ENCODE measurements at places on chromosomes 16 and 17. TPM values are rescaled to one million over a fixed set of nuclear protein-coding genes. Genes with fewer than 3 reads are reported as not detected.
A peak's percentile ranks its signal among the peaks of the same experiment; 100 is the strongest.

DNA sequence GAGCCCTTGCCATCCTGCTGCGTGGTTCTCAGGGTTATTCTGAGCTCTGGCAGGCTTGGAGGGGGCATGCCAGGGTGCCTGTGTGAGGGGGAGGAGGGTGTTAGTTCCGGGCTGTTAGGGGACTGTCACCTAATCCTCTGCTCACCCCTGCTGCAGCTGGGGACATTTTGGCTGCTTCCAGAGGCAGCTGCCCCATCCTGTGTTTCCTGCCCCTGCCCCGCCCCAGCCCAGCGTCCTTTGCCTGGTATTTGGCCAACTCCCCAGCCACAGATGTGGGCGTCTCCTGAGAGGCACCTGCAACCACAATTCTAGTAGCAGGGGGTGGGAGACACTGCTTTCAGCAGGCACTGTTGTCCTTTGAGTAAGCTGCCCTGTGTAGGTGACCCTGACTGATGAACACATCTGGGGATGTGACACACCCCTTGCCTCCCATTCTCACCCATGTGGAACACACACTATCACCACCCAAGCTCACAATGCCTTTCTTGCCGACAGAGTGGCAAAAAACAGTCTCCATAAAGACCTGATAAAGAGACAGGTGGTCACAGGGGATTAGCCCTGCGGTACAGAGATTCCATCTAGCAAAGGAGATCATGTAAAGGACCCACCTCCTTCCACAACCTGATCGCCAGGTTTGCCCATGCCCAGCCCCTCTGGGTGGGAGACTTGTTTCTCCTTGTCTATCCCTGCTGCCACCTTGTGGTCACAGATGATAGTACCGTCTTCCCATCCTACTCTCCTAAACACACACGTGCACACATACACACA lies at the start of gene CHRNE:
Gene CHRNE (minus strand): TSS at position 48 of the 768 bp plus-strand sequence. CDS start 35 bp downstream, at position 13.
- peak; percentile 86 for DNase-seq

Gene KRTAP4-9
- total RNA-seq, result not detected

Gene CSNK1D
- total RNA-seq, result 50.0 TPM

Gene KRT31
- total RNA-seq, result not detected

DNA sequence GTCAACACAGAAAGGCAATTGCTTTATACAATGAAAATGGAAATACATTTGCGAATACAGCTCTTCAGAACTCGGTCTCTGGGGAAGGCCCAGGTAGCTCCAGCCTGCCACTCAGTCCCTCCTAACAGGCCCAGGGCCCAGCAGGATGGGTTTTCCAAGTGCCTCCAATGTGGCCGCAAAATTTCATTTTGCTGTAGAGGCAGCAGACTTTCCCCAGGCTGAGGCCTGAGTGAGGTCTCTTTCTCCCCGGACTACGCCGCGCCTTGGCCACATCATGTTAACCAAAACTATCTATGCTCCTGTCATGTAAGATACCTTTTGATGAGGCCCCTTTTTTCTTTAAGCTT lies 606.0 kb upstream of the SALL1 start:
- DNase-seq, result no peak

DNA sequence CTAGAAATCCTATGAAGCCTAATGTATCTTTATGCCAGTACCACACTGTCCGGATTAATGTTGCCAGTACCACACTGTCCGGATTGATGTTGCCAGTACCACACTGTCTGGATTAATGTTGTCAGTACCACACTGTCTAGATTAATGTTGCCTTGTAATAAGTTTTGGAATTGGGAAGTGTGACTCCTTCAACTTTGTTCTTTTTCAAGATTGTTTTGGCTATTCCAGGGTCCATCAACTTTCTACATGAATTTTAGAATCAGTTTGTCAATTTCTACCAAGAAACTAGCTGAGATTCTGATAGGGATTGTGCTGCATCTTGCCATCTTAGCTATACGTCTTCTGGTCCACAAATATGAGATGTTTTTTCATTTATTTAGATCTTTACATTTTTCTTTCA lies 68.7 kb downstream of the TBX4 start:
- DNase-seq, result no peak

Gene NF1
- total RNA-seq, result 40.7 TPM

Gene CES3
- total RNA-seq, result not detected

- no peak for DNase-seq
These were observed 48.6 kb downstream of the SLC39A11 start for GRCh38 chr17:73043686-73044581.

DNA sequence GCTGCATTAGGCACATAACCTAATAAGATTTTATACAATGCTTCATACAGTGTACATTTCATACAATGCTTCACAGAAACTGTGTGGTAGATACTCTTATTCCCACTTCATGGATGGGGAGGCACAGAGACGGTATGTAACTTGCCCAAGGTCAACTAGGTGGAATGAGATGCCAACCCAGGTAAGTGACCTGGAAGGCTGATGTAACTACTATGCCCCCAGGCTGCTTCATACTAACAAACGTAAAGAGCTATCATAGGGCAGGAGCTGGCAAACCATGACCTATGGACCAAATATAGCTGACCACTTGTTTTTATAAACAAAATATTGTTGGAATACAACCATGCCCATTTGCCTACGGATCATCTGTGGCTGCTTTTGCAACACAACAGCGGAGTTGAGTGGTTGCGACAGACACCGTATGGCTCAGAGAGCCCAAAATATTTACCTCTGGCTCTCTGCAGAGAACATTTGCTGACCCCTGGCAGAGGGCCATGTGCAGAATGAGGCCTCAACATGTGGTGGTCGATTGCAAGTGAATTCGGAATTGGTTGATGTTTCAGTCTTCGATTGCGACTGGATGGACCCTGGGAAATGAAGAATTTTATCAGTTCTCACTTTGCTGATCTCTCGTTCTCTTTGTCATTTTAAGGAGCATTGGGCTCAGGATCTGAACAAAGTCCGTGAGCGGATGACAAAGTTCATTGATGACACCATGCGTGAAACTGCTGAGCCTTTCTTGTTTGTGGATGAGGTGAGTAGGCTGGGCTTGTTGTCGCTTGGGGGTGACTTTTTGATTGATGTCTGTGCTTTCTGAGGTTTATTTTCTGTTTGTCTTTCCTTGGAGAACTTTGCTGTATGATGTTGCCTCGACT lies 109.7 kb downstream of the PLCG2 start:
- DNase-seq, result no peak

- DNase-seq, result no peak
These were observed 1.4 kb downstream of the RAB26 start for GRCh38 chr16:2149630-2150417.

DNA sequence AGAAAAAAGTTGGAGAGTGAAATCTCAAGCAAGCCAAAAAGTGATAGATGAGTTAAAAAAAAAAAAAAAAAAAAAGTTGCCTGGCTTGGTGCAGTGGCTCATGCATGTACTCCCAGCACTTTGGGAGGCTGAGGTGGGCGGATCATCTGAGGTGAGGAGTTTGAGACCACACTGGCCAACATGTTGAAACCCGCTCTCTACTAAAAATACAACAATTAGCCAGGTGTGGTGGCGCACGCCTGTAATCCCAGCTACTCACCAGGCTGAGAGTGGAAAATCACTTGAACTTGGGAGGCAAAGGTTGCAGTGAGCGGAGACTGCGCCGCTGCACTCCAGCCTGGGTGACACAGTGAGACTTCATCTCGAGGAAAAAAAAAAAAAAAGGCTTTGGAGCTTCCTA lies 668.8 kb downstream of the WWOX start:
- no peak for DNase-seq

- no peak for DNase-seq
These were observed 103.5 kb downstream of the STX8 start for GRCh38 chr17:9472094-9472493.

GRCh38 chr16:71210-71539 lies 1.3 kb downstream of the RHBDF1 start:
- DNase-seq, result no peak

DNA sequence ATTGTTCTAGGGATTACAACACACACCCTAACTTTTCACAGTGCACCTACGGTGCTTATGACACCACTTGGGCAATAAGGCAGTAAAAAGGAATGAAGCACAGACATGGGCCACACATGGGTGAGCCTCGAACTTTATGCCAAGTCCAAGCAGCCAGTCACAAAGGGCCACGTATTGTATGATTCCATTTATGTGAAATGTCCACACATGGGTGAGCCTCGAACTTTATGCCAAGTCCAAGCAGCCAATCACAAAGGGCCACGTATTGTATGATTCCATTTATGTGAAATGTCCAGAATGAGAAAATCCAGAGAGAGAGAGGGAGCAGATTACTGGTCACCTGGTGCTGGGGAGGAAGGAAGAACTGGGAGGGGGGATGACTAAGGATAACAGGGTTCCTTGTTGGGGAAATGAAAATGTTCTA lies 22.2 kb downstream of the RMI2 start:
- no peak for DNase-seq

DNA sequence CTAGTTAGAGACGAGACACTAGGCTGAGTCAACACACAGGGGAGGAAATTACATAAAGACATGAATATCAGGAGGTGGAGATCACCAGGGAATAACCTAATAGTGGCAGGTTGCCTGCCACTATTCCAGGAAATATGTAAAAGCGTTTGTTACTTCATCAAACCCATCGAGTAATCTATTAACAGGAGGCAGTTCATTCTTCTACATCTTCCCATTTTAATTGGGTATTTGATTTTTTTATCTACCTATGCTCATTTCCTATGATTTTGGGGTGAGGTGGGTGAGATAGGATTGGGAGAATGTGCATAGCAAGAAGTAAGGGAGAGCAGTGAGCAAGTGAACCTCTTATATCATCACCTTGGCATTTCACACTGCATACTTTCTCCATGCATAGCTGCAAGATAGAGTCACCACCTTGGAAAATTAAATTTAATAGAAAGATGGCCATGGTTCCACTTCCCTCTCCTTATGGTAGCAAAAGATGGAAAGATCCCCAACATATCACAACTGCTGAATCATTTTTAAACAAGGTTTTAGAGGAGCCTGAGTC lies 312.2 kb downstream of the TMEM114 start:
- no peak for DNase-seq

DNA sequence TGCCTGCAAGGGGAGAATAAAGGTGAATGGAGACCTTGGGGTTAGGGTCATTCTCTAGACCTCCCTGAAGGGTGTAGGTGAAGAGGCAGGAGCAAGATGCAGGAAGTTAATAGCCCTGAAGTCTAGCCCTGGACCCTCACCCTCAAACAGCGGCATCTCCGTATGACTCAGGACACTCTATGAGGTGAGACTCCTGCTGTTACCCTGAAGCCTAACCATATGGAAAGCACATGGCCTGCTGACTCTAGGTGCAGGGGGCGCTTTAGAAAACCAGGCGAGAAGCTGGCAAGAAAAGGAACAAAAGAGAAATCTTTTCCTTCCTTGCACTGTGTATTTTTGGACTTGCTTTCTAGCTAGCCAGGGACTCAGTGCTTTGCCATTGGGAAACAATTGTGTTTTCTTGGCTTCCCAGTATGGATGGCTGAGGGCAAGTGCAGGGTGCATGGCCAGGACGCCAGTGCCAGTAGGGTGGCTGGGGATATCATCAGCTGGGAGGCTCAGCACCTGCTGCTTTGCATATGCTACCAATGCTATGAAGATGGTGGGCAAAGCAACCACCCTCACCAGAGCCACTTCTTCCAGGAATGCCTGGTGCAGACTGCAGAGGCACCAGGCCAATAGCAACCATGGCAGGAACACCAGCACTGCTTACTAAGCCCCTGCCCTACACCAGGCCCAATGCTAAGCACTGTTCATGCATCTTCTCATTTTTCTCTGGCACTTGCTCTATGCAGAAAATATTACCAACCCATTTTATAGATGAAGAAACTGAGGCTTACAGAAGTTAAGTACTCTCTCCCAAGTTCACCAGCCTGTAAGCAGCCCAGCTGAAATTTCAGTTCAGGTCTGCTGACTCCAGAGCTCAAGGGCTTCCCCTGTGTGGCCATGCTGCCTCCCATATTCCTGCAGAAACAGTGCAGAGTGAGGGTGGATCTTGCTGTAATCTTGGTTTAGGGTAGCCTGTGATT lies 425.1 kb downstream of the SLC39A11 start:
- DNase-seq, result peak; percentile 7

DNA sequence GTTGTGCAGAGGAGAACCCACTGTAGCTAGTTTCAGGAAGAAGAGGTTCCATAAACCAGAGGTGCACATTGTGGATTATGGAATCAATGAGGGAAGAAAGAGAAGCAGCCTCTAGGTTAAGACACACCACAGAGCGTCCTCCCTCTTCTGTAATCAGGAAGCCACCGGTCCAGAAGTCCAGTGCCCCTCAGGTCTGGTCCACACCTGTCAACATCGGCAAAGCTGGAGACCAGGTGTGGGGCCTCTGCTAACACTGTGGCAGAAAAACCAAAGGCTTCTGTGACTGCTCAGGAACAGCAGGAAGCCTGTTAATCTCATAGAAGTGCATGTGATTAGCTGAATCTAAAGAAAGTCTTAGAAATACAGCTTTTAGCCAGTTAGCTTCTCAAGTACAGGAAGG lies 23.3 kb downstream of the LIMD2 start:
- DNase-seq, result no peak

Gene WNT3
- total RNA-seq, result 0.54 TPM

DNA sequence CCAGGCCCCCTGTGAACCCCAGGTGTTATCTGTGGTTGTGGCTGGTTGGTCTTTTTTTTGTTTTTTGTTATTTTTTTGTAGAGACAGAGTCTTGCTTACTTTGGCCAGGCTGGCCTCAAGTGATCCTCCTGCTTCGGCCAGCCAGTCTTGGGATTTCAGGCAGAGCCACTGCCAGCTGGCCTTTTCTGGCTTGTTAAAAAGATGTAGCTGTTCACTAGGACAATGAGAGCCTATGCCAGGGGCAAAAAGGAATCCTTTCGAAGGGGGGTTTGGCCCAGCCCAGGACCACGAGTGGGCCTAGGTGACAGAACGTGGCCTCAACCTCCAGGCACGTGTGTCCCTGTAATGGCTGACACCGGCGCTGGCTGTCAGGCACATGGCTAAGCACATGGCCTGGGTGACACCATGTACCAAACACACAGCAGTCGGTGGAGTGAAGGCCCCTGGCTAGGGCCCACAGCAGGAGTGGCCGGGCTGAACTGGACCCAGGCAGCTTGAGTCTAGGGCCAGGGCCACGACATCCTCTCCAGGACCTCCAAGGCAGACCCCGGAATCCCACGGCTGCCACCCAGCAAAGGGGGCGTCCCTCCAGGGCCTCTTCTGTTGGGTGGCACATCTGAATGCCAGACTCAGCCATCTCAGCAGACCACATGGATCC lies 6.9 kb upstream of the SLC38A8 start:
- DNase-seq, result peak; percentile 49

GRCh38 chr16:51816929-51817328 lies 665.9 kb upstream of the SALL1 start:
- DNase-seq, result no peak

- DNase-seq, result no peak
These were observed 211.9 kb downstream of the STX8 start for GRCh38 chr17:9363440-9364350.

Gene SUZ12
- 21.2 TPM for total RNA-seq

- DNase-seq, result no peak
These were observed 14.9 kb downstream of the SPATA32 start for GRCh38 chr17:45246861-45247428.

Gene SLC52A1
- total RNA-seq, result not detected

Gene KRT222
- total RNA-seq, result 5.0 TPM

Gene SEC14L5
- 0.49 TPM for total RNA-seq

DNA sequence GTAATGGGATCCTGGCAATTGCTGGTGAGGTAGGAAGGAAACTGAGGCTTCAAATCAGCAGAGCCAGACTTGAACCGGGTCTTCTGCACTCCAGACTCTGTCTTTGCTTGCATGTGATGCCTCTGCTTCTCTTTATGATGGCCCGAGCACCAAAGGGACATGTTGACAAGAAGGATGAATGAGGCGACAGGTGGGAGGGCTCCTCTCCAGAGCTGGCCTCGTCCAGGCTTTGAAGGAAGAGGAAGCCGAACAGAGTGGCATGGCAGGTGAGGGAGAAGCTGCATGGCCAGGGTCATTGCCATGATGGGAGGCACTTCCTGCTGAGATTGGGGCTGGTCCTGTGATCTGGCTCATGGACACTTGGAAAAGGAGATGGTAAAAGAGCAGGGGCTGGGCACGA lies 40.8 kb downstream of the AKAP1 start:
- DNase-seq, result no peak

Data from sigmoid colon (tissue), 7 donors.